ENCODE measurements at places on chromosomes 5 and 9.

DNA sequence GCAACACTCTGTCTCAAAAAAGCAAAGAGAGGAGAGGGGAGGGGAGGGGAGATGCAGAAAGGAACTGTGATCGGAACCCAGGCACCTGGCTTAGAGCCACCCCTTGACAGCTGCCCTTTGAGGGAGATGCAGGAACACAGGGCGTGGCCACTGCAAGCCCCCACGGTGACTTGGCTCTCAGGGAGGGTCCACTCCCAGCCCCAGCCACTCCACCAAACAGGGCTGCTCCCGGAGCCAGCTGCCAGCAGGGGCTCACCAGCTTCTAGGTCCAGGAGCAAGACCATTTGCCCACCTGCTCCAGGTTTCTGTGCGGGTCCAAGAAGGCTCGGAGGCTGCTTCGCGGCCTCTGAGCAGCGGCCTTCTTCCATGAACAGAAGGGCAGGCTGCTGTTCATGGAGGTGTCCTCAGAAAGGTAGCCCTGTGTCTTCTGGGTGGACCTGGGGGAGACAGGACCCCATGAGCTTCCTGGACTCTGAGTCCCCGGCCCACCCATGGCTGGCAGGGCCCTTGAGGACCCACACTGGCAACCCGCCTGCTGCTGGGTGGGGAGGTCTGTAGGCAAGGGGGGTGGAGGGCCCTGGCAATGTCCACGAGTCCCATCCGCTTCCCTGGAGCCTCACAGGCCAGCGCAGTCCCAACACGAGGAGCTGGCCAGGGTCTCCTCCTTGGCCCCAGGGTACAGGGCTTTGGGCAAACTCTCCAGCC, 7.9 kb downstream of the C9orf50 start:
- no peak for DNase-seq

DNA sequence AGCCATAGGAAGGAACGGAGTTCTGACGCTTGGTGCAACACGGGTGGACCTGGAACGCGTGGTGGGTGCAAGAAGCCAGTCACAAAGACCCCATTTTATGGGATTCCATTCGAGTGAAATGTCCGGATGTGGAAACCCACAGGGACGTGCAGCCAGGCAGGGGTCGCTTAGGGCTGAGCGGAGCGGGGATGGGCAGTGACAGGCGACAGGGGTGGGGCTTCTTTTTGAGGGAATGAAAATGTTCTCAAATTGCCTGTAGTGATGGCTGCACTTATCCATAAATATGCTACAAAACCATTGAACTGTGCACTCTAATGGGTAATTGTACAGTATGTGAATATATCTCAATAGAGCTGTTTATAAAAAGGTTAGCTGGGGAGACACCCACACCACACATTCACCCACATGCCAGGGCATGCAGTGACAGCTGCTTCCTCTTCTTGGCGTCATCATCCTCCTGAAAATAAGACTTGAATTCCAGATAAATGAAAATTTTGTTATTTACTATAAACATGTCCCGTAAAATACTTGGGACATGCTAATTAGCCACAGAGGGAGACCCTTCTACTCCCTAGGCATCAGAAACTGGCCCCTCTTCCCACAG, 71.3 kb upstream of the OLFM1 start:
- no peak for DNase-seq

GRCh38 chr5:132353486-132353995, 16.0 kb upstream of the SLC22A5 start:
- no peak for DNase-seq

GRCh38 chr5:154058055-154059038, 19.6 kb downstream of the MFAP3 start:
- no peak for DNase-seq

DNA sequence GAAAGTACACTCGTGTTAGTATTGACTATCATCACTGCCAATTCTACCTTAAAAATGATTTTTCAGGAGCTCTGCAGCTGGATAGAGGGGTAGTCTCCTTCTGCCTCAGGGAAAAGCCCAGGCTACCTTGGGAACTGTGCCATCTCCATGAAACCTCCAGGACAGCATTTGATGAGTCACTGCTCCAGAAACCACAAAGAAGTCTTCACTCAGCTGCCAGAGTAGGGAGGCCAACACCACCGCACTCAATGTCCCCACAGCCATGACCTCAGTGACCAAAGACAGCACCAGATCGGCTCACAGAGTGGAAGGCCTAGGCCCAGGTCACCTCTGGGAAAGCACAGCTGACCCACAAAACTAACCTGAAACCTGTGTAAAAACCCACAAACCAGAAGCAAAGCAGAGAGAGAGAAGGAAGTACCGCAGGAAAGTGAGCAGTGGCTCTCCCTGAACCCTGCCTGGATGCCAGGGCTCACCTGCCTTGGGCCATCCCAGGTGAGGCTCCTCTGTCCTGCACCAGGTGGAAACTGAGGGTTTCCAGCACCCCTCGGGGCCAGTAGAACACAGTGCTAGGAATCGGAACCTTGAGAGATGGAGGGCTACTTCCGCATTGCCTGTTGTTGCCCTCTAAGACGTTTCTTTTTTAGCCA, 30.0 kb downstream of the S1PR3 start:
- no peak for DNase-seq

- no peak for DNase-seq
Observed at GRCh38 chr5:53291528-53291927, 182.0 kb upstream of the MOCS2 start.

DNA sequence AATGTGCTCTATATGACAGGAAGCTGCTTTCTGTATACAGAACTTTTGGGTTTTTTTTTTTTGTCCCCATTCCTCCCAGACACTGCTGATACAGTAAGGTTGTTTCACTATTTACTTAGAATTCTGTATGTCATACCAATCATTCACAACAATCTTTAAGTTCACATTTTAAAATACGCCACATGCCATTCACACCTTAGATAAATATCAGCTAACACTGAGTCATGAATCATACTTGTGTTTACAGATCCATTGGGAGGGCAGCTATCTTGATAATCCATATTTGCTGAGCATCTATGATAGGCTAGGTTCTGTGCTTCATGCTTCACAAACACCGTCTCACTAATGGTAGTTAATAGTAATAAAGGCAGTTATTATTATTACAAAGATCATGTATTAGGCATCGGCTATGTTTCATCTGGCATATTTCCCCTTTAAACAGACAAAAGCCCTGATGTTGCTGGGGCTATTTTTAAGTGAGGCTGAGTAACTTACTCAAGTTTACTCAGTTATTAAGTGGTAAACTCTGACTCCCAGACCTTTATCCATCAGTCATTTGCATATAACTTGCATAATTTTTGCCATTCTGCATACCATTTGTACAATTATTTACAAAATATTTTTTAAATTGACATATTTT, 152.2 kb upstream of the HMHB1 start:
- no peak for DNase-seq

GRCh38 chr5:122941737-122942136, 94.8 kb downstream of the PPIC start:
- DNase-seq = no peak

GRCh38 chr5:138922494-138922893, 47.4 kb upstream of the LRRTM2 start:
- no peak for DNase-seq

- DNase-seq = no peak
Observed at GRCh38 chr9:98105006-98105405, 14.0 kb downstream of the TRIM14 start.

GRCh38 chr9:109039539-109039938, 26.2 kb upstream of the CTNNAL1 start:
- no peak for DNase-seq

DNA sequence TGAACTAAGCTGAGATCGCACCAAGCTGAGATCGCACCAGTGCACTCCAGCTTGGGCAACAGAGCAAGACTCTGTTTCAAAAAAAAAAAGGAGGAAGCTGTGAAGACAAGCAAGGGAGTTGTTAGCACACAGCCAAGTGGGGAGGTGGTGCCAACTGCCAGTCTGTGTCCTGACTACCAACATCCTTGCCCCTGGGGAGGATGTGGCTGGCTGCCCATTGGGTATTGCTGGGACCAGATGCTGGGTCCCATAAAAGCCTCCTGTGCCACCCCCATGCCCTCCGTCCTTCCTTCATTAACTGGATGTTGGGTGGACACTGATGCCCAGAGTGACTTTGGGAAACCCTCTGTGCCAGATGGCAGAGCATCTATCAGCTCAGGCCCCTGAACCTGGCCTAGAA, 157.1 kb upstream of the COL5A1 start:
- DNase-seq = no peak

- DNase-seq = no peak
Observed at GRCh38 chr9:4042991-4043390, 256.9 kb downstream of the GLIS3 start.

DNA sequence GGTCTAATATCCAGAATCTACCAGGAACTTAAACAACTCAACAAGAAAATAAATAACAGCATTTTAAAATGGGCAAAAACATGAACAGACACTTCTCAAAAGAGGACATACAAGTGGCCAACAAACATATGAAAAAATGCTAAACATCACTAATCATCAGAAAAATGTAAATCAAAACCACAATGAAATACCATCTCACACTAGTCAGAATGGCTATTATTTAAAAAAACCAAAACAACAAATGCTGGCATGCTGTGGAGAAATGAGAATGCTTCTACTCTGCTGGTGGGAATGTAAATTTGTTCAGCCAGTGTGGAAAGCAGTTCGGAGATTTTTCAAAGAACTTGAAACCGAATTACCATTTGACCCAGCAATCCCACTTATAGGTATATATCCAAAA, 63.1 kb downstream of the ADAMTS6 start:
- DNase-seq = no peak

DNA sequence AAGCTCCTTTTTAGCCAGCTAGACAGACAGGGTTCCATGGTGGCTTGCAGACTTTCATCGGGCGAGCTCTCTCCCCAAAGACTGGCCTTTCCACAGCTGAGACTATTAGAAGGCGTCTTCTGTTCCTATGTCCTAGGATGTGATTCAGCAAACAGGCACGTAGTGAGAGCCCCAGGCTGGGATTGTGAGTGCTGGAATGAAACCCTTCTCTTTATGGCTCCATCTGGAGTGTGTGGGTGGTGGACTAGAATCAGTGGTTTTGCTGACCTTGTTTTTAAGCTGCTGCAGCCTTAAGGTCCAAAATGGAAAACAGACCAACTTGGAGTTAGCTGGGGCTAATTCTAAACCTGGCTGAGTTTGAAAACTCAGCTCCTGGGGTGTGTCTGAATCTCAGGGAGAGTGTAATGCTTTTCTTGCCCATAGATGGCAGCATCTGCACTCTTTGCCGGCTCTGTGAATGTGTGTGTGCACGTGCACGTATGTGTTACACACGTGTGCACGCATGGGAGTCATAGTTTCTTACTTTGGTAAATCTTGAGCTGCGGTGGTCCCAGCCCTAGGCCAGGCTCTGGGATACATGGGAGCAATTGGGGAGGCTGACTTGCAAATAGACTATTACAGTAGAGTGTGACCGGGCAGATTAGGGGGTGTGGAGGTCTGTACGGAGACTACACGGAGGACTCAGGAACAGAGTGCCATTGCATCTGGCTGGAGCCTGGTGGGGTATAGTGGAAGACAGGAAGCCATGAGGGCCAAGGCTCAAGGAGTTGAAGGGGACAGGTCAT, 10.7 kb downstream of the GSN start:
- no peak for DNase-seq

GRCh38 chr5:150438873-150439546, 10.5 kb downstream of the RPS14 start:
- DNase-seq = no peak

DNA sequence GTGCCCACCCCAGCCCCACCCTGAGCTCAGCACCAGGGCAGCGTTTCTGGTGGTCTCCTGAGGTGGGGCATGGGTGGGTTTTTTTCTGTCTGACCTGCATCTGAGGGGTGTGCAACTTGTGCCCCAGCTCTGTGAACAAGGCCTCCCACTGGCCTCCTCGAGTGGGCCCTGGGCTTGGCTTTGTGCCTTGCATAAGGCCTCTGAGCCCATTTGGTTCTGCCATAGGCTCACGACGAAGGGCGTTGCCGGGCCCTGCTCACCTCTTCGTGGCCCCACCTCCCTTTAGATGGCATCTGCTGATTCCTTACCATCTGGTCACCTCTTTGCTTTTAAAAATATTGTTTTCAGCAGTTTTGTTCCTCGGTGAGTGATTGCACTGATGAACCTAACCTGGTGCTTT, 127.1 kb upstream of the COL5A1 start:
- no peak for DNase-seq

- no peak for DNase-seq
Observed at GRCh38 chr9:136726631-136727191, 14.3 kb downstream of the DIPK1B start.

GRCh38 chr9:133023117-133023890, 7.5 kb upstream of the GTF3C5 start:
- no peak for DNase-seq

DNA sequence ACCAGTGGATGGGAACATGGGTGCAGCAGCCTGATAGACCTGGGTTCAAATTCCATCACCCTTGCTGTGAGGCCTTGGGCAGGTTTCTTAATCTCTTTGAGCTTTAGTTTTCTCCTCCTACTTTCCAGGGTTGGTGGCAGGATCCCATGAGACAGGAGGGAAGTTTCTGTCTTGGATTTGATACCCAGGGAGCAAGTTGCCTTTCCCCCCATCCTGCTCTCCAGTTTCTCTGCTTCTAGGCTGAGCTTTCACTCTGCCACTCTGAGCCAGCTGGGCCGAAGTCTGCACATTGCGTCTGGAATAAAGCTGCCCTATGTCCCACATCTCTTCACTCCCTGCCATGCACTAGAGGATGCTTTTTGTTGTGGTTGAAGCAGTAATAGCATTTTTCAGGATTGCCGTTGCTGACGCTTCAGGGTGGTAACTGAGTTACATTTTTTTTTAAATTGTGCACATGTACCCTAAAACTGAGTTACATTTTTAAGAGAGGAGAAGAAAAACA, 40.5 kb upstream of the ANGPTL2 start:
- DNase-seq = no peak

DNA sequence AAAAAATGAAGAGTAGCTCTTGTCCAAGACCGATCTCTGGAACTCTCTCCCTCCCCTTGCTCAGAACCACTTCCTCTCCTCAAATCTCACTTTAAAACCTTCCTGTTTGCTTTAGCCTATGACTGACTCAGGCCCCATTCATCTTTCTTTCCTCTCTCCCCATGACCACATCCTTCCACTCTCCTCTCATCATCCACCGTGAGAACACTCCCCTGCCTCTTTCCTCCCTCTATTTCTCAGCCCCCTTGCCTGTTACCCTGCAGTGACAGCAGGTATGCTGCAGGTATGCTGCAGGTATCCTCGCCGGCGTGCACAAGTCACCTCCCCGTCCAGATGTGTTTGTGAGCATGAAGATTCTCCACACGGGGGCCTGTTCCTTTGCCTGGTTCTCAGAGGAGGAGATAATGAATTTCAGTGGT, 505.3 kb downstream of the CCDC171 start:
- no peak for DNase-seq

Measured in activated CD8-positive, alpha-beta memory T cell treated with anti-CD3 and anti-CD28 coated beads for 1 hour (primary cell).